ENCODE measurements at places on chromosomes 3 and 15.

DNA sequence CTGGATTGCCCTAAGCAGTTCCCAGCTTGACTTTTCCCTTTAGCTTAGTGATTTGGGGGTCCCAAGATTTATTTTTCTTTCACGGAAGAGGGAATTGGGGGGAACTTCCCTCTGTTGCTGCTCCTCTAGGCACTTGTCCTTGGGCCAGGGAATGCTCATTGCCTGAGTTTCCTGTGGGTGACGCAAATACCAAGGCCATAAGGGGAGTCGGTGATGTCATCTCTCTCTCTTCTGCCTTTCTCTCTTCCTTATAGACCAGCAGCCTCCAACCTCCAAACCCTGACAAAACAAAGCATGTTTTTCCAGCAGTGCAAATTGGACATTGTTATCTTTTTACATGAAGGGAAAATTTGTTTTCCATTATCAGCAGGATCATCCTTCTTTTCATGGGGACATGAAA lies 120.2 kb downstream of the ITPR1 start:
- DNase-seq = no peak

DNA sequence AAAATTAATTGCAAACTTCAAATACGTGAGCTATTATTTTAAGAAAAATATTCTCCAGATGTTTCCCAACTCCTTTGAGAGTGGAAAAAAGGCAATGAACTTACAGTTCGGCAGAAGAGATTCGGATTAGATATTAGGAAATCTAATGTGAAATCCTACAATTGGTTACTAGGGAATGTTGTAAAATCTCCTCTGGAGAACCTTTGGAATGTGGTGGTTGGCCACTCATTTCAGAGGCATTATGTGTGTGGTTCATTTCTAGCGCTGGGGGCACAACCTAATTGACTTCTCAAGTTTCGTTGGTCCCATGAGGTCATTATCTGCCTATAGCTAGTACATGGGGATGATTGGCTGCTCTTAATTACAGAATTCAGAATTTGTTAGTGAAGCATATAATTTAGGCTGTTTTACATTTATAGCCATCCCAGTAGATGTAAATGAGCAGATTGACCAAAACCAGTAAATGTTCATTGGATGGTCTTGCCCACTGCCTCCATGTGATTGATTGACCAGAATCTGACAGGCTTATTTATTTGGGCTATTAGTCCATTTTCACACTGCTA lies 34.6 kb upstream of the CMSS1 start:
- no peak for DNase-seq

- no peak for DNase-seq
Measured at GRCh38 chr3:126607214-126607908, 47.6 kb downstream of the TXNRD3 start.

DNA sequence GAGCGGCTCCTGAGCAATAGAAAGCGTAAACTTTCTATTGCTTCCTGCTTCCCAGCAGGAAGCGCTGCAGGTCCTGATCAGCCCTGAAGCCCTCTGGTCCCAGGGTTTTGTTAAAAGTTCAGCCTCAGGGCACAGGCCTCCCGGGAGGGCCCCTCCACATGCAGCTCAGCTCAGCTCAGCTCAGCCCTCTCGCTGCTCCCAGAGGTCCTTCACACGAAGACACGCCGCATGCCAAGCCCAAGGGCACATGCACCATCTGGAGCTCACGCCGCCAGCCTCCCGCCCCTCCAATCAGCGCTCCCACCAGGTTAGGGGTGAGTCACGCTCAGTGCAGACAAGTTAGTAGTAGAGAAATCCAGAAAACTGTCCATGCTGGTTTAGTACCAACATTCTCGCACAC lies 12.7 kb downstream of the TKT start:
- no peak for DNase-seq

- DNase-seq = peak; percentile 82
Measured at GRCh38 chr15:34342737-34343575, at the start of the genes NOP10 and NUTM1. Gene NOP10 (minus strand): TSS chr15:34343136. CDS start chr15:34343073, 63 bp downstream. Gene NUTM1 (plus strand): TSS chr15:34343315. CDS start chr15:34343697, 382 bp downstream.

DNA sequence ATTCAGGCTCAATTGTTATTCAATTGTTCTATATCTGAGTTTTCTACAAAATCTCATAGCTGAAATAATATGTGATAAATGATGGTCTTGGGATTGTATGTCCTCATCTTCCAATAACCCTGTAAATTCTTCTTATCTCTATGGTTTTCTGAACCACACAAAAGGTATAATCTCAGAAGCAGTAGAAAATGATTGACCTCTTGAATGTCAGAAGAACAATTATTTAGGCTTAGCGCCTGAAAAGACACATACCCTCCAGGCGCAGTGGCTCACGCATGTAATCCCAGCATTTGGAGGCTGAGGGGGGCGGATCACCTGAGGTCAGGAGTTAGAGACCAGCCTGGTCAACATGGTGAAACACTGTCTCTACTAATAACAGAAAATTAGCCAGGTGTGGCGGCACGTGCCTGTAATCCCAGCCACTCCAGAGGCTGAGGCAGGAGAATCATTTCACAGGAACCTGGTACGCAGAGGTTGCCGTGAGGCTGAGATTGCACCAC lies 288.0 kb upstream of the TBC1D5 start:
- DNase-seq = no peak

DNA sequence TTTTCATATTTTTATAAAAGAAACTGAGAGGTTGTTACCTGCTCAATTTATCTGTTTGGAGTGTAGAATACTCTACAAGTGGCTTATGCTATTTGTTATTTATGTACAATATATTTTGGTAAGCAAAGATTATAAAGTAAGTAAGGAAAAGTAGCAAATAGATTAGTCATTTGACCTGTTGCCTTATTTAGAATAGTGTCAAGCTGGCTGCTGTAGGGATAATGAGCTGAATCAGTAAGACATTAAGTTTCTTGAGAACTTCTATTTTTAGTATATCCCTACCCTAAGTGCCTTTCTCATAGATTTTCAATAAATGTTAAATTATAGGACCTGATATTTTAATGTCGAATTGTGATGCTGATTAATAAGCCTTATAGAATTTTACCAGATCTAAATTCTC lies 37.2 kb downstream of the ECT2 start:
- no peak for DNase-seq

DNA sequence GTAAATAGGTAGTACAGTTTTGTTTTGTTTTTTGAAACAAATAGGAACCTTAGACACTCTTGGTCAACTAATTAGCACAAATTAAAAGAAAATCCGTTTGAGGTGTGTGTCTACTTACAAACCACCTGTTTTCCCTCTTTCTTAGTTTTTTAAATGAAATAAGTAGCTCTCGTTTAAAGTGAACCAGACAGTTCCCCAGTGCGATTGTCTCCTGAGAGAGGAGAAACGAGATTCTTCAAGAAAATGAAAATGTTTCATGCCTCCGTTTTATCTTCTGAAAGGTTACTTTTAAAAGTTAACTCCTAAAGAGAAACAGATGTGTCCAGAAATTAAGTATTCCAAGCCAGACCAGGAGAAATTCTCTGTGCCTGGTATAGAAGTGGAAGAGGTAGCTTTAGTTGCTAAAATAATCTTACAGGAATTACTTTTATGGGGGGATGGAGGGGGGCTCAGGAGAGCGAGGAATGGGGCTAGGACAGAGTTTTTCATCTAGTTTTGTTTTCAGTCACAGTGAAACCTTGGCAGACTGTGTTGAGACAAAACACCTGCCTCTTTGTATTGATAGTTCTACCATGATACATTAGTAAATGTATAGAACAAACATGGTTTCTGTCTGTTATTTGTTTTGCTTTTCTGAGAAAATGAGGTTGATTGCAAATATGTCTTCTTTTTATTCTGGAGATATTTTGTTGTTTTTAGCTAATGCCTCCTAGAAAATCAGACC lies 155.1 kb upstream of the CNTN4 start:
- no peak for DNase-seq

DNA sequence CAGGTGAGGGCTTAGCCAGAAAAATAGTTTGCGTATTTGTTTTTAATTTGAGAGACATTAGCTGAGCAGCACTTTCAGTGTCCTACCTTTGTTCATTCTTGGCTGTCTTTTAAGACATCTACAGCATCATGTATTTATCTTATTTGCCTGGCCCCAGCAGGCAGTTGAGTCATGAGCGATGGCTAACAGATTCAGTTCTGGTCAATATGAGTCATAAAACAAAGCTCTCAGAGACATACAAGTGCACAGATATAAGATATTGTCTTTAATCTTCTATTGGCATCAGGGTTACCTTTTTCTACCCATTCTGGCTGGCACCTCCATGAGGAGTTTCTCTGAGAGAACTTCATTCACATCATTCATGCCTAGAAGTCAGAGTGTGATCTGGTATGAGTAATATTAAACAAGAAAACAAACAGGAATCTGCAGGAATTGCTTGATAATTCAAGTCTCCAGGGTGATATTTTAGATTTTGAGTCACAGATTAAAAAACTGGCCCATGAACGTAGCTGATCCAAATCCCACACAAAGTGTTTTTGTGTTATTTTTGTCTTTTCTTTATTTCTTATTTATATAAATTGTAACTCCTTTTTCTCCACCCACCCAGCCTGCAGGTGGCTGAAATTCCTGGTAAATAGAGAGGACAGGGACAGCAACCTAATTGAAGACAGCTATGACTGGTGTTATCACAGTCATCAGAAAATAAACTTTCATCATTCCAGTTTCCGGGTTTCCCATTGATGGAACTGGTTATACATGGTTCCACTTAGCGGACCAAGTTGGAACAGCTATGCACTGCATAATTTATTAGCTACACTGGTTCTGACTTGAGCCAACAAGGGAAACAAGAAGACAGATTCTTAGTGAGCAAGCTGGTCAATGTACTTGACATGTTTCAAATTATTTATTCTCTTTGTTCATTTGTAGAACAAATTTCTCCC lies 47.3 kb downstream of the PLSCR2 start:
- no peak for DNase-seq

DNA sequence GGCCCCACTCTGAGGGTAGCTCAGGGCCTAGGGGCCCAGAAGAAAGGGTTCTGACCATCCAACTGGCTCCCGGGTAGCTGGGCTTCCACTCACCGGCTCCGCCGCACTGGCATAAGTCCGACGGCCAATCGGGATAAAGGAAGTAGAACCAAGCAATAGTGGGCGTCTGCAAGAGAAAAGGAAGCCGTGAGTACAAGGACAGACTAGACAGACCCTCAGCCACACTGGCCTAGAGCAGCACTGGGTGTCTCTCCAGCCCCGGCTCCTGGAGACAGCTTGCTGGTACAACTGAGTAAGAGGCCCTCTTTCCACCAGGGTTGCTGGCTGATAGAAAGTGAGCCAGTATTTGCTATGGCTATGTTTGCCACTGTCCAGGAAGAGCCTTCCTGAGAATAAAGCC lies 22.4 kb downstream of the BDH1 start:
- no peak for DNase-seq

DNA sequence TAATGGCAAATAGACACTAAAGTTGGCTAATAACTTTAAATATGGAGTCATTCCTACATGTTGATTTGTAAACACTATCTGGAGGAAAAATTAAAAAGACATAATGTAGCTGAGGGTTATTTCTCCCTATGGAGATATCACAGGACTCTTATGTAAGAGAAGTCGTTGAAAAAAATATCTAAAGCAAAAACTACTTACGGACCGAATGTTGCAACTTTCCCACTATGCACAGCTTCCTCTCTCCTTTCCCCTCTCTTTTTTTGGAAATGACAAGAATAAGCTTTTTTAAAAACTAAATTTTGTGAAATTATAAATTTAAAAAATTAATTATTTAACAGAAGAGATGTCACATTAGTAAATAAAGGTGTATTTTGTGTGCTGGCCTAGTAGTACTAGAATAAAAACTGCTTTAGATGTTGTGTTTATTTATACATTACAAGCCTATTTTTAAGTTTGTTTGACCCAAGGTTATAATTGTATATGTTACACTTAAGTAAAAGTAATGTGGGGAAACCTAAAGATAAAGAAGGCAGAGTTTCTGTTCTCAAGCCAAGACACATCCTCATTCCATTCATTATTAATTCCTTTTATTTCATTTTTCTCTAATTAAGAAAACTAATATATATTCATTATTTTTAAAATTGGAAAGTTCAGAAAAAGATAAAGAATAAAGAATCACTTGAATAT lies 20.7 kb upstream of the PPARG start:
- no peak for DNase-seq

- no peak for DNase-seq
Measured at GRCh38 chr15:63146684-63147083, 10.6 kb downstream of the RPS27L start.

DNA sequence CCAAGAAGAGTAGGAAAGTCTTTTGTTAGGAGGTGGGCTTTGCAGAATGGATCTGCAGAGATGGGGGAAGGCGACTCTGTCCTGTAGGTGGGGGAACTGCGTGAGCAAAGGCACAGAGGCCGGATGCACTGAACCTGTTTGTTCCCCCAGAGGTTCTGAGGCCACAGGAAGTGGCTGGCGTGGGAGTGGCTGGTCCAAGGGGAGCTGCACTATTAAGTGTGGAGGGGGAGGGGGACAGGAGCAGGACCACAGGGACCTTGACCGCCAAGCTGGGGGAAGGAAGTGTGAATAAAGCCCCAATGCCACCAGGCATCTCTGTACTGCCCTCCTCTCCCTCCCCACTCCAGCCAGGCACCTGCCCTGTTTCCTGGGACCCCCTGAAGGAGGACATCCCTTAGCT lies 51.8 kb downstream of the CYP11A1 start:
- no peak for DNase-seq

DNA sequence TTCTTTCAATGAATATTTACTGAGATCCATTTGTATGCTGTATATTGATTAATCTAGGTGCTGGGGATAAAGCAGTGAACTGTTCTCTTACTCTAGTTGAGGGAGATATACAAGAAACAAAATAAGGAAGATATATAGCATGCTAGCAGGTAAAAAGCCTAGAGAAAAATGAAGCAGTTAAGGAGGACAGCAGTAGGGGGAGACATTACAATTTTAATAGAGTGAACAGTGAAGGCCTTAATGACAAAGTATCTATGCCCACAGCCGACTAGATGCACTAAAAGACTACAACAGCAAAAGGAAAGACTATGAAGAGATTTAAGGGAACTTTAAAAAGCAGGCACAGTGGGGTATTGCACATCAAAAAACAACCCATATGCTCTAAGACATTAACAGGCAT lies 81.4 kb downstream of the XRN1 start:
- DNase-seq = no peak

Data from hypothalamus (tissue), 51 donors.